ENCODE measurements at places on chromosomes 3 and 15.

- DNase-seq, result no peak
Observed at GRCh38 chr15:36232491-36232890, 346.9 kb upstream of the CDIN1 start.

DNA sequence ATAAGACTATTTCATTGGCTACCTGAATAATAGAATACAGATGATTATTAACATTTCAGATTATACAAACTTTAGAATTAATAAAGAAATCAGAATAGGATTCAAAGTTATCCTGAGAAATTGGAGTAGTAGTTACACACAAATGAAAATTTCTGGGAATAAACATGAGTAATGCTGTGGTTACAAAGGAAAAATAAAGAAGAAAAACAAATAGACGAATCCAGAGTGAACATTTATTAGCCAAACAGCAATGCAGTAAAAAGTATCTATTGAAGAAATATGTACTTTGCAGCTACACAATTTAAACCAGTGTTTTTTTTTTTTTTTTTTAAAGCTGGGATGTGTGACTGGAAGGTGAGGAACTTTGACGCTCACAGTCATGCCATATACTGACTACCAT lies 1159.2 kb downstream of the TUSC7 start:
- no peak for DNase-seq

- DNase-seq, result no peak
Observed at GRCh38 chr3:128369881-128370642, 96.6 kb downstream of the DNAJB8 start.

GRCh38 chr15:64740311-64741170 lies 34.8 kb downstream of the RBPMS2 start:
- DNase-seq, result no peak

- DNase-seq, result no peak
Observed at GRCh38 chr3:187000711-187001151, 70.4 kb downstream of the ST6GAL1 start.

- DNase-seq, result no peak
Observed at GRCh38 chr3:129440618-129441190, 680 bp downstream of the IFT122 start.

DNA sequence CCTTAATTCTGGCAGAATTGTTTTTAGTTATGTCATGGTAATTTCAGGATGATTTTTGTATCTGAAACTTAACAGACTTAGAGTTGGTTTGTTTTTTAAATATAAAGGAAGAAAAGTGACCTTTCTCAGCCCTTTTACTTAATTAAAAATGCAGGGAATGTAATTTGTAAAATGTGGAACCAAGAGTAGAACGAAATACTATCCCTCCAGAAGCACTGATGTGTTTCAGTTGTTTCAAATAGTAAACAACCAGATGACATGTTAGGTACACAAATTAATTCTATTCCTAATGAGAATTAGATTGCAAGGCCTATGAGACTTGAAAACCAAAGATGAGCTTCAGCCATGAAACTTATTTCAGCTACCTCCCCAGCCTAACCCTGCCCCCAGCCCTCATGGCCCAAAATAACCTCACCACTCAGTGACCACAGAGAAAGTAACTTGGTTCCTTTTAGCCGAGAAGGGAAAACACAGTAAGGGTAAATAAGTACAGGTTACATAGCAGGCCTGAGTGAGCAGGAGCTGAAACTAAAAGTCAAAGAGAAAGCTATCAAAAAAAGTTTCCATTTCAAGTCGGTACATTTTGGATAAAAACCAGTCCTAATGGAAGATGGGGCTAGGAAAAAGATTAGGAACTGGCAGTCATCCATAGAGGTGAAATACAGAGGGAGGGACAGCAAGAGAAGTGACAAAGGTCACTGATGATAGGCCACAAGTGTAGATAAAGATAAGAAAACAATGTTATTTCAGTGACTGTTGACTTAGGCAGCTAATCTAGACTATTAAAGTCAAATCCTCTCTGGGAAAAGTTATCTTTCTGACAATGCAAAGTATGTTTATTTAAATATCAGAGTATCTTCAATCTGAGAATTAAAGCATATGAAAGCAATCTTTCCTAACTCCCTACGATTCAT lies 23.2 kb downstream of the SENP8 start:
- no peak for DNase-seq

DNA sequence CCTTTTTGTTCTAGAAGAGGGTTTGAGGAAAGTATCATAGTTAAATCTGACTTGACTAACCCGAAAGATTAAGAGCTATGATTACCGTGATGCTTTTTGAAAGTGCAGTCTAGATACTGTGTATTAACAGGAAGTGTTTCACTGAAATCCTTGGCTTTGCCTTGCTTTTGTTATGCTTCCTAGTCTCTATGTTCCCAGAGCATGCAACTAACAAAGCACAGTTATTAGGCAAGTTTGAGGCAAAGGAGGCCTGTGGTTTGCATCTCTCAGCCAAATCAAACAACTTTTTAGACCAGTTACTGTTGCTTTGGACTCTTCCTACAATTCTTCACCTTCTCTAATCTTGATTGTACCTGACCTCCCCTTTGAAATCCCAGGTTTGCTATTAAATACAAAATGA lies 3.9 kb downstream of the LXN start:
- no peak for DNase-seq

- DNase-seq, result no peak
Observed at GRCh38 chr3:110066206-110066605, 728.9 kb upstream of the DPPA4 start.

GRCh38 chr15:66698318-66698961 lies 3.6 kb upstream of the SMAD6 start:
- DNase-seq, result no peak

DNA sequence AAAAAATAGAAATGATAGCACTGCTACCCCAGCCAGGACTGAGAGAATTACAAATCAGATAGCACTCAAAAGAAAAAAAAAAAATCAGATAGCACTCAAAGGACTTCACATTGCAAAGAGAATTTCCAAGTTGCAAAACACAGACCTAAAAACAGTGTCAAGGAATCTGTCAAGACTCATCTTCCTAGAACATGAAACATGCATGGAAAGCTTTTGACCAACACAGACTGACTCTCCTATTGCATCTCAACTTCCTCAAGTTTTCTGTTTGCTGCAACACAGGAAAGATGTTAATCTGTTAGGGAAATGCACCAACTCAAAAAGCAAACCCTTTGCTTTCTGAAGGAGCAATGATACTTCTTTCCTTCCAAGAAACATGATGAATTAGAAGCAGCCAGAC lies 42.3 kb downstream of the RAB27A start:
- no peak for DNase-seq

DNA sequence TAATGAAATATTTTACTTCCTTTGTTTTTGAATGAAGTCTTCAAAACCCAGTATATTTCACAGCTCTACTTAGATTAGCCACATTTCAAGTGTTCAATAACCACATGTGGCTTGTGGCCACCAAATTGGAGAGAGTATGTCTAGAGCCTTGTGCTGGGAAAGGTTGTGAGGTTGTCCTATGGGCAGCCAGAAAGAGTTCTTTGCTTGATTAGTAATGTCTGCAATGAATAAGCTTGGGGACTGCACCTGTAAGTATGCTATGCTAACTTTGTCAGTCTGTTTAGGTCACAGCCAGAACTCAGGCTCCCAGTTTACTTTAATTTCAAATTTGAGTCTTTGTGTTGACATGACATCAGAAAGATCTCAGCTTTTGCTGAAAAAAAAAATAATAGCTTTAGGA lies 294.9 kb upstream of the SOX14 start:
- no peak for DNase-seq

DNA sequence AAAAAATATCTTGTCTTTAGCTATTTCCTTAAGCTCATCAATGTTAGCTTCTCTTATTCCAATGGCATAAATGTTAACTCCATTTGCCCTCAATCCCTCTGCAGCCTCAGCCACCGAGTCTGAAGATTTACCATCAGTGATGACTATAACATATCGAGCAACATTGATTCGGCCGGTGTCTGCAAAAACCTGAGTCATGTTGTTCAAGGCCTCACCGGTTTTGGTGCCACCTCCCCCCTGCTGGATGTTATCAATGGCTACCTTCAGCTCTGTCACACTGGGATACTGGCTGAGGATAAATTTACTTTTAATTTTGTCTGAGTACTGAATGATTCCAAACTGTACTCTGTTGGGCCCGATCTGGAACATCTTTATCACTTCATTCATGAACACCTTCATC lies 41.0 kb upstream of the CAPN7 start:
- DNase-seq, result no peak

- no peak for DNase-seq
Observed at GRCh38 chr15:69537901-69538300, 85.3 kb downstream of the RPLP1 start.

GRCh38 chr3:55089211-55089610 lies 161.4 kb upstream of the LRTM1 start:
- no peak for DNase-seq

- no peak for DNase-seq
Observed at GRCh38 chr3:196320137-196320536, 2.1 kb upstream of the DYNLT2B start.

DNA sequence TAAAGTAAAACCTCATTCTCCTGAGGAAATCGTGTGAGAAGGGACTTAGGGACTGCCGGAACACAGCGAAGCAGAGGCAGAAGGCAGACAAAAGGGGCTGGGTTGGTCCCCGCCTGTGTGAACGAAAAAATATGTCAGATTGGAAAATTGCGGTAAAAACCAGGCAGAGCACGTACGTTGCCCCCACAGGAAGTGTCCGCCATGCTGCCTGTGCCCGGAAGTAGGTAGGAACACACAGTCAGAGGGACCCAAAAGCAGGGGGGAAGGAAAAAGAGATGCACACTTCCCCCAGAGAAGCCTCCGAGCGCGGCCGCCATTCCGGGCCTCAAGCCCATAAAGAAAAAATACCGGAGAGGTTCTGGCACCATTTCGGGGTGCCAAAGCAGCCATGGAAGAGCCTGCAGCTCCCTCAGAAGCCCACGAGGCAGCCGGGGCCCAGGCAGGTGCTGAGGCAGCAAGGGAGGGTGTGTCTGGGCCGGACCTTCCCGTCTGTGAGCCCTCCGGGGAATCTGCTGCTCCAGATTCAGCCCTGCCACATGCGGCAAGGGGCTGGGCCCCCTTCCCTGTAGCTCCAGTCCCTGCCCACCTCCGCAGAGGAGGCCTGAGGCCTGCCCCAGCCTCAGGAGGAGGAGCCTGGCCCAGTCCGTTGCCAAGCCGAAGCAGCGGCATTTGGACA lies at the start of gene MKRN3:
TSS of gene MKRN3 (plus strand) at position 280 of the 676 bp plus-strand sequence. CDS start at position 389, 109 bp downstream.
- DNase-seq, result no peak

DNA sequence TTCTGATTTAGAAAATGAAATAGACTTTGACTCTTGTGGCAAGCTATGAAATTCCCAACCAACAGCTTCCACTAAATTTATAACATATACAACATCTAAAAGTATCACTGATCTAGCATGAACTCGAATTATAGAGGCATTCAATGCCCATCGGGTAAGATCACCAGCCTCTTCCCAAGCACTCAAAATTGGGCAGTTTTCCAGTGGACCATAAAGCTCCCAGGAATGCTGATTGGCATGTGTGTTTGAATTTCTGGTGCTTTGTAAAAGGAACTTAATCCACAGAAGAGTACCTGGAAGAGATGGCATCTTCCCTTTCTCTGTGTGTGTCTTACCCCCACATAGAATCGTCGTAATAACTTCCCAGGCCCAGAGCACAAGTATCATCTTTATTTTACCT lies 10.0 kb downstream of the LRTM1 start:
- no peak for DNase-seq

GRCh38 chr15:33982516-33982915 lies 14.2 kb downstream of the CHRM5 start:
- DNase-seq, result no peak

DNA sequence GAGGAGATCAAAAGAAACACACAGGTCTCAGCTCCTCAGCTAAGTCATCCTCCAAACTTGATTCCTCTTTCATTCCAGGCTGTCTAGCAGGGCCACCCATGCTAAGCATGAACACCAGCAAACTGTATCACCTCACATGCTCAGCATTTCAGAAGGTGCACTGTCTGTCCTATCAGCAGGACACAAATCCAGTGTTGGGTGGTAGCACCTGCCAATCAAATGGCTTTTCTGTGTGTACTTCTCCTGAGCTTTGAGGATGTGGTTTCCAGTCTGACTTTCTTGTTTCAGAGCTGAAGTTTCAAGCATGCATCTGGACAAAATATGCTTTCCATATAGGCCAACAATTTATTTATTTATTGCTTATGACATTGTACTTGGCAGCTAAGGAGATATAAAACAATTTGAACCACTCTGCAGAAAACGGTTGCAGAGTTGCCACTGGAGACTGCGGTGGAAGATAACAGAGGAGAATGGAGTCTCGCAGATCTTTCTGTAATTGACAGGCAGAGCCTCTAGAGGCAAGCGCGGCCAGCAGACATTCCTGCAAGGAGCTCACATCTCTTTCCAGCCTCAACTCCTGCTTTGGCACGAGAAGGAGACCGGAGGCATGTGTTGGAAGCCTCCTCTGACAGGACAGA lies 167.1 kb upstream of the WNT5A start:
- DNase-seq, result no peak

- DNase-seq, result no peak
Observed at GRCh38 chr3:171791692-171792076, 18.6 kb downstream of the PLD1 start.

- no peak for DNase-seq
Observed at GRCh38 chr15:37361621-37362020, 261.3 kb upstream of the MEIS2 start.

DNA sequence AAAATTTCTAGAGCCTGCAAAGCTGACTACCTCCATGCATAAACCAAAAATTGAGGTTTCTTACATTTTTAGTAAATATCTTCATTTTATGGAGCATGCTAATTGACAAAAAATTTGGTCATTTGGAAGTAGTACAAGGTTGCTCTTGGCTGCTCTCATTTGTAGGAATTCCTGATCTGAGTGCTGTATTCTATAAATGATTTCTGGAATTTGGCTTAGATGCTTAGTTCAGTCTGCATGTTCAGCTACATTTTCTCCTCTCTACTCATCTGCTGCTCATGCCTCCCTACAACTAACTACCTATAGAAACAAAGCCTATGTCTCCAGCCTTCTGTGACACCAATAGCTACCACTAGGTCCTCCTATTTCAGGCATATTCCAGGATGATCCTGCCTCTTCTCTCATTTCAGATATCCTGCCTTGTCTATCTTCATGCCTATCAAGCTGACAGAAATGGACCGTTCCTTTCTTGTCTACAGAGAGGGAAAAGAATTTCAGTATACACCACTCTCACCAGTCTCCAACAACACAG lies 901.1 kb downstream of the TBL1XR1 start:
- DNase-seq, result no peak

GRCh38 chr3:44511238-44511566 lies 33.7 kb upstream of the ZNF445 start:
- DNase-seq, result no peak

DNA sequence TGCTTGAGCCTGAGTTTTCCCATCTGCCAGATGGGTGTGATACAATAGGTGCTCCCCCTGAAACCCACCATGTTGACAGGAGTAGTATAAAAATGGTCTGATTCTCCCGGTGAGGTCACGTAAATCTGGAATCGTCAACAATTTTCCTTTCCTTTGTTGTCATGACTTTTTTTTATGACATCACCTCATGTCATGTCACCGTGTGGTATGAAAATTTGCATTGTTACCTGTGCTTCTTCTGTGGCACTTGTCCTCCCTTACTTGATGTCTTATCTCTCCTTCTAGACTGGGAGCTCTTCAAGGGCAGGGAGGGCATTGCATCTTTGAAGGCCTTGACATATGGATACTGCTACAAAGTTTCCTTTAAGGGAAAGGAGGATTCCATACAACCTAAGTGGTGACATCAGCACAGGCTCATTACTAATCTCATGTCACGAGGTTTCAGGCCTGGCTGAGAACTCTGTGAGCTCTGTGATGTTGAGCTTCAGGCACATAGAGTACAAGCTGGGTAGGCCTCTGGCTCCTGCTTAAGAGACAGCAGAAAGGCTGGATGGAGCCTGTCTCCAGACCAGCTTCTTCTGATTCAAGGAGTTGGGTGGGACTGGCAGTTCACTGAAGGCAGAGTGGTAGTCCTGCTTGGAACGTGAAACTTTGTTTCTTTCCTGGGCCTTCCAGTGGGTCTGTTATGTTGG lies 66.3 kb downstream of the LPP start:
- no peak for DNase-seq

Data from stimulated activated CD4-positive, alpha-beta T cell treated with anti-CD3 and anti-CD28 coated beads, TNF-alpha, amount 100 ng/mL, for 1 hour (primary cell).